Activated naive CD4-positive, alpha-beta T cell treated with Interleukin-2 at 50 U/mL for 16 hours (primary cell): ENCODE measurements at places on chromosomes 3 and 15.

GRCh38 chr15:66919421-66919820 is 146.0 kb upstream of the SMAD3 start:
- no peak for DNase-seq

GRCh38 chr3:23389089-23389488 is 186.0 kb downstream of the UBE2E2 start:
- no peak for DNase-seq

DNA sequence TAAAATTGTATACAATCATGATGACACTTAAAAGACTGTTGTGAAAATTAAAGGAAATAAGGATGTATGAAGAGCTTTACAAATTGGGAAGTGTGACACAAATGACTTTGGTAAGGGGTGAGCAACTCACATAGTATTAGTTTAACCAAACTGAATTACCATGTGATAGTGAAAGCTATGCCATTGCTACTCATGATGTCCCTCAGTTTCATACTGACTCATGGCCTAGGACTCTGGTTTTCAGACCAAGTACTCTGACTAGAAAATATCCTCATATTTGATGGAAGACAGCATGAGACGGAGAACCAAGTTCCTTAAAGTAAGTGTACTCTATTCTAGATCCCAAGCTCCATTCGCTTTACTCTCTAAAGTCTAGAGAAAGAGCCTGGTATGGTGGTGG is 203.2 kb upstream of the ICE2 start:
- DNase-seq, result no peak

- DNase-seq, result no peak
Measured at GRCh38 chr3:52523386-52524257, 10.0 kb downstream of the NT5DC2 start.

DNA sequence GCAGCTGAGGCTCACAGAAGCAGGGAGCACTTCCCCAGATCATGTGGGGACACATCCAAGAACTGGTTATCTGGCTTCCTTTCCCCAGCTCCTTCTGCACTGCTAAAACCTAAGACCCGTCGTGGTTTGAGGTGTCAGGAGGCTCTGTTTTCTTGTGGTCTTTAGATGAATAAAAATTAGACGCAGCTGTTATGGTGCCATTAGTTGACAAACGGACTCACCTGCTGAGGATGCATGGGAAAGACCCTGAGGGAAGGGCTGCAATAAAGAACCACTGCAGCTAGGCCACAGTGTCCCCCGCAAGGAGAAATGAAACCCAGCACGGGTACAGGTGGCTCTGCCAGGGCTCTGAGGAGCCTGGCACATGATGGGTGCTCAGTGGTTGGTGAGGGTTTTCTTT is 99.4 kb downstream of the IQSEC1 start:
- no peak for DNase-seq

- DNase-seq, result no peak
Measured at GRCh38 chr15:78170848-78171773, 21.9 kb downstream of the IDH3A start.

GRCh38 chr3:66413151-66413751 is 87.6 kb downstream of the LRIG1 start:
- DNase-seq, result no peak

- no peak for DNase-seq
Measured at GRCh38 chr15:55241186-55241585, 44.4 kb upstream of the RSL24D1 start.

GRCh38 chr3:119864476-119864875 is 82.6 kb downstream of the NR1I2 start:
- no peak for DNase-seq

- no peak for DNase-seq
Measured at GRCh38 chr15:89812011-89812846, 2.4 kb downstream of the ANPEP start.
